ENCODE measurements at places on chromosomes 1 and 21.

- DNase-seq = no peak
These were observed 101.4 kb upstream of the PDE4B start for GRCh38 chr1:65691152-65691900.

- no peak for DNase-seq
These were observed 528.6 kb downstream of the LTN1 start for GRCh38 chr21:28464095-28464494.

DNA sequence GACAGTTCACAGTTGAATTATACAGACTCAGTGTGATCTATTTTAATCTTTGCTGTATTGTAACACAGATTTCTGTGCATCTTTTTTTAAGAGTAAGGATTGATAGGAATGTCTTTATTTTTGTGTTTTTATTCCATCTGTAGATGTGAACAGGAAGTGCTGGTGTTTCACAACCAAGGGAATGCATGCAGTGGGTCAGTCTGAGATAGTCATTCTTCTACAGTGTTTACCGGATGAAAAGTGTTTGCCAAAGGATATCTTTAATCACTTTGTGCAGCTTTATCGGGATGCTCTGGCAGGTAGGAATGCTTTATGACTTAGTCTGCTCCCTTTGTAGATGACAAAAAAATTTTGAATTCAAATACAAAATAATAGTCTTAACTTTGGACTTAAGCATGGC is 84.5 kb downstream of the CC2D1B start:
- no peak for DNase-seq

- peak; percentile 50 for DNase-seq
These were observed 5.1 kb upstream of the HES4 start for GRCh38 chr1:1004780-1005697.

GRCh38 chr1:29306471-29307140 is 70.3 kb downstream of the PTPRU start:
- no peak for DNase-seq
